Thymus (tissue), 14 donors: ENCODE measurements at places on chromosomes 7 and 10.

- H3K4me3 ChIP-seq = no peak overlapping the region
- no peaks in the 10 kb centered on the region for H3K27me3 ChIP-seq
- no peak overlapping the region for H3K27ac ChIP-seq
- H3K36me3 ChIP-seq = no peaks in the 10 kb centered on the region
- peaks cover 4% of the 10 kb centered on the region for H3K4me1 ChIP-seq
Measured at GRCh38 chr7:71630516-71630915, 498.6 kb downstream of the GALNT17 start.

DNA sequence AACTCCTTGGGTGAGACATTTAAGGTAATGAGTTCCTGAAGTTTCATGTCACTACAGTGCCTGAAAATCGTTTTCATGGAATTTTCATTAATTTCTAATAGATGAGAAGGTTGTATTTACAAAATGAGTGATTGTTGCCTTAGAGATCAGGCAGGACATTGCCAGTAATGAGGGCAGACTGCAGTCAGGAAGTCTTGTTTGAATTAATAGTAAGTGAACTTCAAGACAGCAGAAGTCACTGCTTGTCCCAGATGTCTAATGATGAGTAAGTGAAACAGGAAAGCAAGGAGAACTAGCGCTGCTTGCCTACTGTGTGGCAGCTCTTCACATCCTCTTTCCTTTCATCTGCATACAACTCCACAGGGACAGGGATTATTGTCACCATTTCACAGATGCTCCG, 237.4 kb downstream of the BAMBI start:
- no peaks in the 10 kb centered on the region for H3K4me1 ChIP-seq
- no peak overlapping the region for H3K27ac ChIP-seq
- no peak for DNase-seq
- no peaks in the 10 kb centered on the region for H3K27me3 ChIP-seq
- no peaks in the 10 kb centered on the region for H3K36me3 ChIP-seq

- no peak overlapping the region for H3K4me3 ChIP-seq
- H3K36me3 ChIP-seq = no peaks in the 10 kb centered on the region
- no peak overlapping the region for H3K27ac ChIP-seq
- peaks cover 57% of the 10 kb centered on the region for H3K27me3 ChIP-seq
Measured at GRCh38 chr7:8442051-8442813, 8.8 kb downstream of the NXPH1 start.

DNA sequence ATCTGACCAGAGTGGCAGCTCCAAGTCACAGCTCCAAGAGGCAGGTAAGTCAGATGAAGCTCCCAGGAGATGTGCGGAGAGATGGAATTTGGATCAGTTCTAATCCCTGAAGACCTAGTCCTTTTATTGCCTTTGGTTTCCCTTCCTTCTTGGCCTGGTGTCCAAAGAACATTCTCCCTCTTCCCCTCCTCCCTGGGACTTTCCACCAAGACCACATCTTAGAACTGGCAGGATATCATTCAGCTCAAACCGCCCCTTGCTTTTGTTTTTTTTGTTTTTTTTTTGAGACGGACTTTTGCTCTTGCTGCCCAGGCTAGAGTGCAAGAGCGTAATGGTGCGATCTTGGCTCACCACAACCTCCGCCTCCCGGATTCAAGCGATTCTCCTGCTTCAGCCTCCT, 190.8 kb downstream of the GFRA1 start:
- no peaks in the 10 kb centered on the region for H3K27me3 ChIP-seq
- DNase-seq = no peak
- H3K4me3 ChIP-seq = no peak overlapping the region
- H3K4me1 ChIP-seq = no peaks in the 10 kb centered on the region
- H3K27ac ChIP-seq = no peak overlapping the region

DNA sequence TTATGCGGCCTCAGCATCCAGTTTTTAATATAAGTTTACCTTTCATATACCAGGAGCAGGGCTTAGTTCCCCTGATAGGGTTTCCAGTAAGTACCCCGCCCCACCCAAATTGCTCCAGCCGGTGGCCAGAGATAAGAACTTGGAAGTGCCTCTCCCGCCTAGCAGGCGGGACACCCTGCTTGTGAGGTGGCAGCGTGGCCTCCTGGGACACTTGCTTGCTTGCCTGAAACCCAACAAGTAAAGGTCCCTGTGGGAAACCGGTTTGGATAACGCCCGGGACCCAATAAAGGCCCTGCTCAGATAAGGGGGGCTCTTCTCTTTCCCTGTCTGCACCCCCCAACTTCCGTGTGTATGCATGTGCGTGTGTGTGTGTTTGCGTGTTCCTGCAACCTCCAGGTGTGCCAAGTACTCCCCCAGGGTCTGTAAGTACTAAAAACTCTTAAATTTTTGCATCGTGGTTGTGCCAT, 154.3 kb downstream of the ARHGAP21 start:
- no peak overlapping the region for H3K4me3 ChIP-seq
- no peaks in the 10 kb centered on the region for H3K27me3 ChIP-seq
- no peak overlapping the region for H3K27ac ChIP-seq
- no peaks in the 10 kb centered on the region for H3K4me1 ChIP-seq
- no peaks in the 10 kb centered on the region for H3K36me3 ChIP-seq

- no peaks in the 10 kb centered on the region for H3K4me1 ChIP-seq
- no peak overlapping the region for H3K4me3 ChIP-seq
- no peaks in the 10 kb centered on the region for H3K27me3 ChIP-seq
- no peaks in the 10 kb centered on the region for H3K36me3 ChIP-seq
Measured at GRCh38 chr7:147858421-147858820, 732.1 kb upstream of the C7orf33 start.
